Vagina (tissue), 2 donors: ENCODE measurements at places on chromosomes 7 and 10.

DNA sequence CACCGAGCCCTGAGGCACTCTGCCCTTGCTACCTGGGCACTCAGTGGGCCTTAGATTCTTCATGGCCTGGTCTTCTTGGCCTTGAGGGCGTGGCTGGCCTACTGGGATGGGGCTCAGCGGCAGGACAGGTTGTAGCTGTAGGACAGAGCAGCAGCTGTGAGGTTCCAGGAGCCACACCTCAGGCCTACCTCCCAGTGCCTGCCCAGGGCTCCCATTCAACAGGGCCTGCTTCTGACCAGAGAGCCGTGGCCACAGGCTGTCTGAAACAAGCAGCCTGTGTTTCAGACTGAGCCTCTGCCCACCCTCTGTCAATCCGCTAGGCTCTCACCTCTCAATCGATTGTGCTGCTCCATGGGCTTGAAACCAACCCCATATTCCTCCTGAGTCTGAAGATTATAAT, 928.0 kb upstream of the ZNF722 start:
- no peaks in the 10 kb centered on the region for H3K4me1 ChIP-seq
- H3K4me3 ChIP-seq, result no peak overlapping the region
- H3K36me3 ChIP-seq, result no peaks in the 10 kb centered on the region
- H3K27ac ChIP-seq, result no peak overlapping the region
- no peaks in the 10 kb centered on the region for H3K27me3 ChIP-seq
- DNase-seq, result peak; percentile 65

- no peak overlapping the region for H3K4me3 ChIP-seq
- no peaks in the 10 kb centered on the region for H3K36me3 ChIP-seq
- peaks cover 23% of the 10 kb centered on the region for H3K4me1 ChIP-seq
- no peak overlapping the region for H3K27ac ChIP-seq
- H3K27me3 ChIP-seq, result no peaks in the 10 kb centered on the region
Measured at GRCh38 chr10:132443605-132443982, 46.6 kb downstream of the PWWP2B start.

- H3K4me3 ChIP-seq, result peak overlapping the region; percentile 77
- H3K27me3 ChIP-seq, result no peaks in the 10 kb centered on the region
- H3K4me1 ChIP-seq, result peaks cover 21% of the 10 kb centered on the region
- H3K27ac ChIP-seq, result peak overlapping the region; percentile 68
Measured at GRCh38 chr10:21496343-21497176, 28.9 kb downstream of the SKIDA1 start.

DNA sequence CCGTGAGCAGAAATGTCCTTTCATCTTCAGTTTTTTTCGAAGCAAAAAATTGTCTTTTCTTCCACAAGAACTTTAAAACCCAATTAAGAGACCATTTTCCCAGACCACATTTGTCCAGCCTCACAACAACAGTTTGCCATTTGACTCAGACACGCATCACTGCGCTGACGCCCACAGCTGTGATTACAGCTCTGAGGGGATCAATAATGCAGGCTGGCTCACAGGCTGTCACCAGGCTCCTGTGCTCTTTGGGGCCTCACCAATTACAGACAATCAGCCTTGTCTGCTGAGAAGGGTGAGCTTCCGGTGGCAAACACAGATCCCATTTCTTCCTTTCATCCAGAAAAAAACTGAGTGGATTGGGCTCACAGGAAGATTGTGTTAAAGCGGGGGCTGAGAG, 33.3 kb downstream of the DDC start:
- no peaks in the 10 kb centered on the region for H3K36me3 ChIP-seq
- no peaks in the 10 kb centered on the region for H3K27me3 ChIP-seq
- no peak for DNase-seq
- H3K4me3 ChIP-seq, result no peak overlapping the region
- H3K27ac ChIP-seq, result no peak overlapping the region

- H3K4me3 ChIP-seq, result no peak overlapping the region
- H3K36me3 ChIP-seq, result no peaks in the 10 kb centered on the region
- H3K27me3 ChIP-seq, result no peaks in the 10 kb centered on the region
- DNase-seq, result peak; percentile 74
- H3K27ac ChIP-seq, result no peak overlapping the region
- no peaks in the 10 kb centered on the region for H3K4me1 ChIP-seq
Measured at GRCh38 chr7:142908921-142909890, 23.7 kb upstream of the TRPV6 start.

- peaks cover 4% of the 10 kb centered on the region for H3K4me1 ChIP-seq
- H3K36me3 ChIP-seq, result no peaks in the 10 kb centered on the region
- no peak overlapping the region for H3K4me3 ChIP-seq
- H3K27me3 ChIP-seq, result no peaks in the 10 kb centered on the region
Measured at GRCh38 chr7:89760690-89761089, 393.6 kb upstream of the STEAP1 start.

- H3K27me3 ChIP-seq, result no peaks in the 10 kb centered on the region
- no peak for DNase-seq
- no peak overlapping the region for H3K27ac ChIP-seq
- H3K36me3 ChIP-seq, result no peaks in the 10 kb centered on the region
- H3K4me3 ChIP-seq, result no peak overlapping the region
Measured at GRCh38 chr10:32790483-32790882, 167.5 kb downstream of the ITGB1 start.

- H3K4me3 ChIP-seq, result no peak overlapping the region
- no peak for DNase-seq
- H3K27ac ChIP-seq, result no peak overlapping the region
- no peaks in the 10 kb centered on the region for H3K36me3 ChIP-seq
Measured at GRCh38 chr7:152937282-152937681, 177.7 kb downstream of the ACTR3B start.

GRCh38 chr7:22992874-22993840, 20.8 kb downstream of the HYCC1 start:
- DNase-seq, result no peak
- H3K27me3 ChIP-seq, result no peaks in the 10 kb centered on the region
- no peak overlapping the region for H3K4me3 ChIP-seq
- H3K4me1 ChIP-seq, result peaks cover 3% of the 10 kb centered on the region
- no peak overlapping the region for H3K27ac ChIP-seq

- no peak for DNase-seq
- H3K27me3 ChIP-seq, result no peaks in the 10 kb centered on the region
- no peak overlapping the region for H3K4me3 ChIP-seq
- peaks cover 48% of the 10 kb centered on the region for H3K36me3 ChIP-seq
- peaks cover 2% of the 10 kb centered on the region for H3K4me1 ChIP-seq
Measured at GRCh38 chr7:74231232-74231590, 21.4 kb downstream of the LAT2 start.

DNA sequence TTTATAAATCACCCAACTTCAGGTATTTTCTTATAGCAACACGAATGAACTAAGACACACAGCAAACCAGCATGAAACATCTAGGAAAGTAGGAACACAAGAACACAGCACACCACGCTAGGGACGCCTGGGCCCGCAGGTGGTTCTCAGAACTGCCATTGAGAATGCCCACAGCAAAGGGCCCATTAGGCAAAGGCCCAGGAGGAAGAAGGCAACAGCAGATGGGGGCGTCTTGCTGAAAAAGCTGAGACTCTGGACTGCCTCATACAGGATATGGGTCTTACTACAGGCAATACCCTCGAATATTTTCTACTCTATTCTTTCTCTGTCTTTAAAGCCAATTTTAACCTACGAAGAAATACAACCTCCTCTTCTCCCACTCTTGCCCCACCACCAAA, 77.3 kb downstream of the PARD3 start:
- peaks cover 47% of the 10 kb centered on the region for H3K4me1 ChIP-seq
- H3K27me3 ChIP-seq, result no peaks in the 10 kb centered on the region
- H3K27ac ChIP-seq, result no peak overlapping the region
- no peaks in the 10 kb centered on the region for H3K36me3 ChIP-seq
- no peak overlapping the region for H3K4me3 ChIP-seq

DNA sequence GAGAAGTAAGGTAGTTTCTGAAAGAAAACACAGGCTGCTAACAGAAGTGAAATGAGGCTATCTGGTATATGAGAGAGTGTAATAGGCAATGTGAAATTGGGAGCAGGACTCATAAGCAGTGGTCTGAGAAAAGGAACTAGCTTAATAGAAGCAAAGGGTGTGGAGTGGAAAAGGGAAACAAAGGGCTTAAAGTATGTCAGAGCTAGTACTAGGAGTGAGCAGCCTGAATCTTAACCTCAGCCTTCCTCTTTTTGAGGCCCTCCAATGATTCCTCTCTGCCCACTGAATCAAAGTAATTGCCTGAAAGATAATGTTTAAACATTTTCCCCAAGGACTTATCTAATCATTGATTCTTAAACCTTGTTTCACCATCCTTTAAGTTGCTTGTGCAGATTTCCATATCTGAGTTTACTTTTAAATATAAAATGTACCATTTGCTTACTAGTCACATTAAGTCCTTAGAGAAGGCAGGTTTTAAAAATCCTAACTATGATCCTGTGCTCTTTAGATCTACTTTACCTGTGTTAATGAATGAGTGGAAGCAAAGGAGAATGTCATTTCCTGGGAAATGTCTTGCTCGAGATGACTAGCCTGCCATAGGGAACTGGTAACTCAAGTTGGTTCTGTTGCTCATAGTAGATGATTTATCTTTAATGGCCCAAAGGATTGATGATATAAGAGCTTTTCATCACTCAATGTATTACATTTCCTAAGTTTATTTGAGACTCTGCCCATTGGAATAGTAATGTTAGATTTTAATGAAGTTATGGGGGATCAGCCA, 155.0 kb downstream of the SKAP2 start:
- no peak overlapping the region for H3K4me3 ChIP-seq
- no peak for DNase-seq
- no peaks in the 10 kb centered on the region for H3K27me3 ChIP-seq
- no peak overlapping the region for H3K27ac ChIP-seq

- no peaks in the 10 kb centered on the region for H3K36me3 ChIP-seq
- peak within 1 kb of the TSS; percentile 40 for H3K4me3 ChIP-seq
- peak within 1 kb of the TSS; percentile 63 for H3K27ac ChIP-seq
Measured at GRCh38 chr10:72087969-72088888, at the start of gene SPOCK2. TSS of gene SPOCK2 (minus strand) at chr10:72088551. CDS start at chr10:72088328, 223 bp downstream.

GRCh38 chr10:108260383-108260906, 1095.9 kb upstream of the SORCS1 start:
- H3K27ac ChIP-seq, result no peak overlapping the region
- H3K4me1 ChIP-seq, result no peaks in the 10 kb centered on the region
- no peaks in the 10 kb centered on the region for H3K36me3 ChIP-seq
- no peaks in the 10 kb centered on the region for H3K27me3 ChIP-seq

DNA sequence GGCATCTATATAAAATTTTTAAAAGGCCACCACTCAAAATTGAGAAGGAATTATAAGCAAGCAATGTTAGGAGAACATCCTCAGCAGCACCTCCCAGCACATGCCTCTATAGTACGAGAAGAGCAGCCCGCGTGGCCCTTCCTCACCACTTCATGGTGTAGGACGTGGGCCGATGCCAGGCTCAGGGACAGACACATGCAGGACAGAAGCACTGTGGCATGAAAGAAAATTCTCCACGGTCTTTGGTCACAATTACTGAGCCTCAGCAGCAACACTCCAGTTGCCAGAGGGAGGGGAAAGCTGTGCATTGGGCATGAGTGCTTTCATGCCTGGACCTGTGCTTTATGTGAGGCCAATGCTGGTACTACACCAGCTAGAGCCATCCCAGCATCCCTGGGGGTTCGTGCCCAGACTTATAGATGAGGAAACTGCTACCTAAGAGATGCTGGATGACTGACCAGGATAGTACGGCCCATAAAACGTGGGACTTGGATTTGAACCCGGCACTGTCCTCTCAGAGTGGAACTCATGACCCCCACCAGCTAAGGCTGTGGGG, 164.7 kb downstream of the ADAM12 start:
- DNase-seq, result no peak
- H3K36me3 ChIP-seq, result no peaks in the 10 kb centered on the region
- no peak overlapping the region for H3K4me3 ChIP-seq
- no peaks in the 10 kb centered on the region for H3K4me1 ChIP-seq

- no peak for DNase-seq
- no peak overlapping the region for H3K4me3 ChIP-seq
- H3K4me1 ChIP-seq, result no peaks in the 10 kb centered on the region
Measured at GRCh38 chr10:24751716-24752115, 28.0 kb upstream of the ARHGAP21 start.

DNA sequence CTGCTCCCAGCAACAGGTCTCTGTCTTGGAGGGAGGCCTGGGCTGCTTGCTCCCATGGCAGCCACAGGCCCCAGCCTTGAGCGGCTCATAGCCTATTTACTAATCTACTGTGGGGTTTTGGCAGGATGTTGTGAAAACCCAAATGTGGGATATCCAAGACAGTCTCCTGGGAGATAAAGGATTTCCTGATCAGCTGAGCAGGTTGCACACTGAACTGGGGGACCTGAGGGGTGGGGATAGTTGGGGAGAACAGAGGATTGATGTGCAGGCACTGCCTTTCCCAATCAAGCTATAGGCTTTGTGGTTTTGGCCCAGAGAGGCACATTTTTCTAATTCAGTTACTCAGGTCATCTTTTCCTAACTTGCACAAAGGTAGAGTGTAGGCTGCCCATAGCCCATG, 92.6 kb downstream of the SH2D4B start:
- DNase-seq, result no peak
- no peaks in the 10 kb centered on the region for H3K27me3 ChIP-seq
- no peaks in the 10 kb centered on the region for H3K4me1 ChIP-seq
- H3K4me3 ChIP-seq, result no peak overlapping the region
- H3K36me3 ChIP-seq, result no peaks in the 10 kb centered on the region
- H3K27ac ChIP-seq, result no peak overlapping the region
